ENCODE measurements at places on chromosomes 2 and 18.

DNA sequence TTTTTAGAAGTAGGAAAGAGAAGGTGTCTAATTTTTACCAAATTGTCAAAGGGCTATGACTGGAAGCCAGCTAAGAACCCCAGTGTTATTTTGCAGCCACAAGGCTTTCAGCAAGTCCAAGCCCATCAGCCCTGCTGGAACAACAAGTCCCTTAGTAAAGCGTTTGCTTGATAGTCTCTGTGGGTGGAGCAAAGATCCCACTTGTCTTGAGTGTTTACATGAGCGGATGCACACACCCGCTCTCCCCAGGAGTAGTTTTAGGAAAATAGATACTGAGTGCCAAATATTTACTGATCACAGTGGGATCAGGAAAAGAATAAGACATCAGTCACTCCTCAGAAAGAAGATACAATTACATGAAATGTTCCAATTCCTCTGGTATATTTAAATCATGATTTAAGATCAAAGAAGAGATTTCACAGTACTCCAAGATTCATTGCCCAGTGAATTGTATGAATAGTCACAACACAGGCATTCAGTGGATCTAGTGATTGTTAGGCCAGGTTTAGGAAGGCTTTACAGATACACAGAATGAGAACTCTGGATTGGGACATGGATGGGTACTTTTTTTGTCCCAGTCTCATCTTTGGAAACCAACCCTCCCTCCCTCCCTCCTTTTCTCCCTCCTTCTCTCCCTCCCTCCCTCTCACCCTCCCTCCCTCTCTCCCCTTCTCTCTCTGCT is 514.9 kb downstream of the PTPRM start:
- DNase-seq, result no peak

- peak; percentile 63 for DNase-seq
Measured at GRCh38 chr2:25521665-25522387, 151.6 kb downstream of the DTNB start.

GRCh38 chr2:11387843-11388242 is 43.4 kb upstream of the ROCK2 start:
- no peak for DNase-seq

- DNase-seq, result no peak
Measured at GRCh38 chr2:60567919-60568768, 14.7 kb upstream of the BCL11A start.
